Fibroblast of lung (primary cell): ENCODE measurements at places on chromosomes 7 and 10. TPM values are rescaled to one million over a fixed set of nuclear protein-coding genes. Genes with fewer than 3 reads are reported as not detected.

CPVL gene
- total RNA-seq: 0.17 and 0.51 TPM in 2 replicates

CALML3 gene
- total RNA-seq: not detected in 2 replicates

ORAI2 gene
- total RNA-seq: 14.9 and 26.6 TPM in 2 replicates

GTF2IRD1 gene
- total RNA-seq: 10.0 and 14.7 TPM in 2 replicates

VIPR2 gene
- total RNA-seq: under 0.01 TPM in 1 of 2 replicates, not detected in the other

PPP1R17 gene
- total RNA-seq: not detected in 2 replicates

CRCP gene
- 27.7 and 38.3 TPM in 2 replicates for total RNA-seq

MRLN gene
- total RNA-seq: not detected in 2 replicates

PRXL2A gene
- 13.9 and 19.2 TPM in 2 replicates for total RNA-seq

EN2 gene
- total RNA-seq: under 0.01 TPM in 1 of 2 replicates, not detected in the other

CNNM2 gene
- 4.4 and 6.1 TPM in 2 replicates for total RNA-seq

BTBD16 gene
- not detected in 2 replicates for total RNA-seq

KIAA1549 gene
- 0.66 and 0.77 TPM in 2 replicates for total RNA-seq

DRGX gene
- not detected in 2 replicates for total RNA-seq

COL17A1 gene
- under 0.01 TPM in 1 of 2 replicates, not detected in the other for total RNA-seq

EPDR1 gene
- 43.4 and 59.6 TPM in 2 replicates for total RNA-seq

MUC3A gene
- total RNA-seq: not detected in 2 replicates

SPDYE11 gene
- not detected in 2 replicates for total RNA-seq

SLC13A4 gene
- total RNA-seq: 0.26 and 0.50 TPM in 2 replicates

ACTL6B gene
- total RNA-seq: not detected in 2 replicates

THSD7A gene
- under 0.01 and 0.83 TPM in 2 replicates for total RNA-seq

RBM20 gene
- total RNA-seq: under 0.01 TPM in 2 replicates

IGFBP1 gene
- total RNA-seq: not detected in 2 replicates

TNPO3 gene
- 55.0 and 73.5 TPM in 2 replicates for total RNA-seq
